ENCODE measurements at places on chromosomes 3 and 15.

DNA sequence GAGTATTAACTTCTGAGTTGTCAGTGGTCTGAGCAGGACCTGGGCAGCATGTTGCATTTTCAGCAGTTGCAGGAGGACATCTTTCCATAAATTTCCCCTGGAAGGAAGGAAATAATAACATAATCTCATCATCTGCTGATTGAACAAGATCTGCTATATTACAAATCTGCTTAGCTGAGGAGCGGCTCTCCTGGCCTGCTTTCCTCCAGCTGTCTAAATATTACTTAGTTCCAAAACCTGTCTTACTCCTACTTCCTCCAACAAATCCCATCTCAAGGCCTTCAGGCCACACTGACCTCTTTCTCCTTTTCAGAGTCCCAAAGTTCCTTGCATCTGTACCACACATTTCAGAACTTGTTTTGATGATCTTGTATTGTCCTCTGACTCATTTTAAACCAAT is 364.4 kb upstream of the MCTP2 start:
- DNase-seq, result no peak

DNA sequence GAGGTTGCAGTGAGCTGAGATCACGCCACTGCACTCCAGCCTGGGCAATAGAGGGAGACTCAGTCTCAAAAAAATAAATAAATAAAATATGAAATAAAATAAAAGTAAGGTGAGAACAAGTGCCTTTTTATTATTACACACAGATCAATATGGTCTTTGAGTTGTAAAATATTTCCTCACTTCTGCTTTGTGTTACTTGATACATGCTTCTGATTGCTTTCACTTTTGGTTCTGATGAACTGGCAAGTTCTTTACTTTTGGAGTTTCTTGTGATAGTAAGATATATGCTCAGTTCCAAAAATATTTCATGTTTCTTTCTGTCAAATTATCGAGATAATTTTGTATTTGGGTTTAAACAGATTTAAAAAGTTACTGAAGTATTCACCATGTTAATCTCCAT is 16.6 kb upstream of the GYG1 start:
- no peak for DNase-seq

DNA sequence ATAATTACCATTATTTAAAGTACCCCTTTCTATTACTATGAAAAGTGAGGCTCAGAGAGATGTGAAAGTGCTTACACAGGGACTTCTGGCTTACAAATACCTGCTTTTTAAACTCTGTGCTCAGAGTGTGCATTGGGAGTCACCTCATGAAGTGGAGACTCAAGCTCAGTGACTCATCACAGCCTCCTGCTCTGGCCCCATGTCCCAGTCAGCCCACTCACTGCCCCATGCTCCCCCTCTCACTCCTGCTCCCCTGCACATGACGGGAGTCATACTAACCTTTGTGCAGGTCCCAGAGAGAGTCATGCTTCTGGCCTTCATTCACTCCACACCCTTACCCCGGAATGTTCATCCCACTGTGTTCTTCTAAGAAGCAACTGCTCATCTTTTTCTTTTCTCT is 20.2 kb downstream of the CCR1 start:
- DNase-seq, result no peak

DNA sequence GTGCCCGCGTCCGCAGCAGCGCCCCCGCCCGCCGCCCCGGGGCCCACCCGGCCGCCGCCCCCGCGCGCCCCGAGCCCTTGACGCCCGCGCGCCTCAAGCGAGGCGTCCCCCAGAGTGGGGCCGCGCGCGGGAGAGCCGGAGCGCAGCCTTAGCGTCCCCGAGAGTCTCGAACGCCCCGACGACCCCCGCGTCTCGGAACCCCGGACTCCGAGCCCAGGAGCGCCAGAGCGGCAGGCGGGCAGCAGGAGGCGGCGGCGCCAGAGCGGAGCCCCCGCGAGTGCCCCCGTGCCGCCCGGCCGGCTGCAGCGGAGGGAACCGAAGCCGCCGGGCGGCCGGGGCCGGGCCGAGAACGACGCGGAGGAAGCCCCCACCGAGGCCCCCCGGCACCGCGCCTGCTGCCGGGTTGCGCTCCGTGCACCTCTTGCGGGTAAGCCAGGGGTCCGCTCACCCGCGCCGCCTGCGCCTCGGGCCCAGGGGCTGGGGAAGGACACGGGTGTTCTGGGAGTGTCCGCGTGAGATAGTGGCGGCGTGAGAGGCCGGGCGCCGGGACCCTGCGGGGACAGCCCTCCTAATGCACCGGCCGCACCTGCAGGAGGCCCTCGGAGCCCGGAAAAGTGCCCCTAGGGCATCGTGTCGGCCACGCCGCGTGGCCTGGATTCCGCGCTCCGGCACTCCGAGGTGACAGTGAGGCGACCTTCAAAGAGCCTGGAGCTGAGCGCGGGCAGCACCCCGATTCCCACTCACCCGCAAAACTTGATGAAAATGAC is 52.0 kb upstream of the ULK4 start:
- DNase-seq, result peak; percentile 21

- DNase-seq, result no peak
Observed at GRCh38 chr3:122301063-122301462, 24.0 kb upstream of the CSTA start.

GRCh38 chr15:77844798-77845446 is 212.2 kb upstream of the LINGO1 start:
- DNase-seq, result no peak

- no peak for DNase-seq
Observed at GRCh38 chr3:190076601-190077394, 43.9 kb downstream of the P3H2 start.

DNA sequence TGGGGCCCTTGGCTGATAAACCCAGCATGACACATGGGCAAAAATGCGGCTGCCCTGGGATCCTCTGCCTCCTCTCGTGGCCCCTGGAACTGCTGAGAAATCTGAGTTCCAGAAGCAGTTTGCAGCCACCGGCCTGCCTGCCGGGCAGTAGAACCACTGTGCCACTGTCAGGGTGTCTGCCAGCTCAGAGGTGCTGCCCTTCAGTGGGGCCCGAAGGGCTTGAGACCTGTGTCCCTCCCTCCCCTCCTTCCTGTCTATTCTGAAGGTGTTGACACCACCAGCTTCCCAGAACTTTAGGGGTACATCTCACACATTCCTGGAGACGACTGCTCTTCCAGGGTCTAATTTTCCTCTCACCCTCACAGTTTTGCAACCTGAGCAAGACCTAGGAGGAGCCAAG is 88.2 kb upstream of the POMGNT2 start:
- DNase-seq, result no peak

DNA sequence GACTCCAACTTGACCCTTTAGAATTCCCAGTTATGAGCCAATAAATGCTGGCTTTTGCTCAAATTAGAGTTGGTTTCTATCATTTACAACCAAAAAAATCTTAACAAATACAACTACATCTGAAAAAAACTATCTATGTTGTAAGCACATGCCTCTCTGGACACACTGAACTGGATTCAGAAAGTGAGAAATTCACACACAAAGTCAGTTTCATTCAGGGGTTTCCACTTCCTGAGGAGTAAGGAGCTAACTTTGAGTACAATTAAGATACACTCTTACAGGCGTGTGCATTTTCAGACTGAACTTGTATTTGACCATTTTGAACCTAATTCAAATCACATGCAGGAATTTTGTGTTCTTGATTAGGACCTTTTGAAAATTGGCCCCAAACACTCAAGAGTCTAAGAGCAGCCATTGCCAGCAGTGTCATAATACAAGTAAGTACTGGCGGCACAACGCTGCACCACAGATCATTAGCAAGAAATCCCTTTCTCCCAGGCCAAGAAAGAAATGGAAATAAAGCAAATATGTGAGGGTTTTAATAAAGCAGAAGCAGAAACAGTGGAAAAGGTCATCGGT is 31.2 kb downstream of the LINS1 start:
- no peak for DNase-seq

GRCh38 chr3:135084405-135084804 is 289.3 kb downstream of the EPHB1 start:
- no peak for DNase-seq

DNA sequence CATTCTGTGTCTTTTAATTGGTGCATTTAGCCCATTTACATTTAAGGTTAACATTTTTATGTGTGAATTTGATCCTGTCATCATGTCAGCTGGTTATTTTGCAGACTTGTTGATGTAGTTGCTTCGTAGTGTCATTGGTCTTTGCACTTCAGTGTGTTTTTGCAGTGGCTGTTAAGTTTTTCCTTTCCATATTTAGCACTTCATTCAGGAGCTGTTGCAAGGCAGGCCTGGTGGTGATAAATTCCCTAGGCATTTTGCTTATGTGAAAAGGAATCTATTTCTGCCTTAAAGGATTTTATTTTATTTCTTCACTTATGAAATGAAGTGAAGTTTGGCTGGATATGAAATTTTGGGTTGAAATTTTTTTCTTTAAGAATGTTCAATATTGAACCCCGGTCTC is 70.2 kb upstream of the CD96 start:
- DNase-seq, result no peak

- no peak for DNase-seq
Observed at GRCh38 chr15:78762985-78763795, 48.1 kb downstream of the ADAMTS7 start.

GRCh38 chr3:31882895-31883294 is 98.2 kb downstream of the OSBPL10 start:
- no peak for DNase-seq

DNA sequence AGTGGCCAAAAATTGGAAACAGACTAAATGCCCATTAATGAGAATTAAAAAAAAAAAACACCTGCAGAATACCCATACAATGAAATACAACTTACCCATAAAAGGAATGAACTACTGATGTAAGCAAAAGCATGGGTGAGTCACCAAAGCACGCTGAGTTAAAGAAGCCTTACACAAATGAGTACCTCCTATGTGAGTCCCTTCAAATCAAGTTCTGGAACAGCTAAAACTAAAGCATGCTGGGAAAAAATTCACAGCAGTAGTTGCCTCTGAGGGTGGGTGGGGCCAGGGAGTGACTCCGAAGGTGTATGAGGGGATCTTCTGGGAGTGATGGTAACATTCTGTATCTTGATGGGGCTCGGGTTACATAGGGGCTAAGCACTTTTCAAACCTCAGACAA is 11.4 kb downstream of the MYO5C start:
- DNase-seq, result no peak
